Right cardiac atrium (tissue), 5 donors: ENCODE measurements at places on chromosomes 12 and 14. TPM values are rescaled to one million over a fixed set of nuclear protein-coding genes. Genes with fewer than 3 reads are reported as not detected.
A peak's percentile ranks its signal among the peaks of the same experiment; 100 is the strongest.

DNA sequence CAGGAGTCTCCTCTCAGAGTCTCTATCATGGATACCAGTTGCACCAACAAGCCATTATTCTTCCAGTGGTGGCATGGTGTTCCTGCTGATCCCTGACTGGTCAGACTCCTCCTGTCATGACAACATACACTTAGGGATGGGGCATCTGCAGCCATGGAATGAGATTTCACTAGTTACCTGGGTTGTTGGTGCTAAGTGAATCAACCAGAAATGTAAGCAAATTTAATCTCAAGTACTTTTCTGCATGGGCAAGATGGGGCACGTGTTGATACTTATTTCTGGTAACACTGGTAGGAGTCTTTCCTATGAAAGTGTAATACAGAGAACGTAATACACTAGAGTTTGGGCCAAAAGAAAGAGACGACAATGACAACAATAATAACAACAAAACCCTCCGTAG, 211.5 kb upstream of the FOXN3 start:
- no peak for DNase-seq

GRCh38 chr14:88210426-88210825, 112.6 kb downstream of the KCNK10 start:
- no peak for DNase-seq

DNA sequence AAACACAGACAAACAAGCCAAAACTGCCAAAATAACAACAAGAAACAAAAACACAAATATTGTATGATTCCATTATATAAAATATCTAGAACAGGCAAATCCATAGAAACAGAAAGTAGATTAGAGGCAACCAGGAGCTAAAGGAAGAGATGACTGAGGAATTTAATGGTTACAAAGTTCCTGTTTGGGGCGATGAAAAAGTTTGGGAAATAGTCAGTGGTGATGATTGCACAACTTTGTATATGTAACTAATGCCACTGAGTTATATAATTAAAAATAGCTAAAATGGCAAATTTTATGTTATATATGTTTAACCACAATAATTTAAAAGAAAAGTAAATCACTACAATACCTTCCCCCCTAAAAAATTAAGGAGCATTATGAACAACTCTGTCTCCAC, 24.5 kb downstream of the GNPTAB start:
- no peak for DNase-seq

DNA sequence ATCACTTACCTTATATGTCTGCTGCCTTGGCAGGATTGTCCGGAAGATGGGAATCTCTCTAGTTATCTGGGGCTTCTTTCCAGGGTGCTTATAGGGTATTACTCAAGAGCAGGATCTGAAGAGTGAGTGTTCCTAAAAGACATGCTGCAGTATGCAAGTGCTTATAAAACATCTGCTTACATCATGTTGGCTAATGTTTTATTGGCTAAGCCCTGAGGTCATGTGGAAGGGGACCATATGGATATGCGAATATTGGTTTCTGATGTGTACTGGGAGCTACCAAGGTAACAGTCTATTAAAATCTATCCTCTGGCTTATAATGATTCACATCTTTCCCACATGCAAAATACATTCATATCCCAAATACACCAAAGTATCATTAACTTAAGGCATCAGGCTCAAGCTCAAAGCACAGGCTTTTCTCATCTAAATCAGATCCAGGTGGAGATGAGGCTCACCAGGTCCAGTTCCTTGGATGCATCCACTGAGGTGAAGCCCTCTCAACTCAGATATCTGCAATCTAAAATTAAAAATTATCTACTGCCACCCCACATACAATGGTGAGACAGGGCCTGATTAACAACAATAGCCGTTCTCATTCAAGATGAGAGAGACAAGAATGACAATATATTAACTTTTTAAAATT, 29.8 kb downstream of the LRRIQ1 start:
- no peak for DNase-seq

- no peak for DNase-seq
Measured at GRCh38 chr14:60087668-60088067, 4.1 kb upstream of the PCNX4 start.

- no peak for DNase-seq
Measured at GRCh38 chr12:67082221-67082620, 186.9 kb upstream of the CAND1 start.

MSRB3 gene
- polyA plus RNA-seq: 59.7 TPM

RPS6KA5 gene
- 2.0 TPM for polyA plus RNA-seq

ANKS1B gene
- polyA plus RNA-seq: 0.43 TPM

ACVRL1 gene
- polyA plus RNA-seq: 18.7 TPM

- peak; percentile 66 for DNase-seq
Measured at GRCh38 chr14:23561873-23562821, 5.4 kb downstream of the AP1G2 start.

DNA sequence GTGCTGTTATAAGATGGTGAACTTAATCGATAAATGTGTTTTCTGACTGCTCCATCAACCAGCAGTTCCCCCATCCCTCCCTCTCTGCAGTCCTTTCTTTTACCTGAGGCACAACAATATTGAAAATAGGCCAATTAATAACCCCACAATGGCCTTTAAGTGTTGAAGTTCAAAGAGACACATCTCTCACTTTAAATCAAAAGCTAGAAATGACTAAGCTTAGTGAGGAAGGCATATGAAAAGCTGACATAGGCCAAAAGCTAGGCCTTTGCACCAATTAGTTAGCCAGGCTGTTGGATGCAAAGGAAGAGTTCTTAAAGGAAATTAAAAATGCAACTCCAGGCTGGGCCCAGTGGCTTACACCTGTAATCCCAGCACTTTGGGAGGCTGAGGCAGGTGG, 43.7 kb downstream of the SAV1 start:
- DNase-seq: no peak

- DNase-seq: no peak
Measured at GRCh38 chr14:63940387-63940786, 87.6 kb downstream of the SYNE2 start.

GPRC5D gene
- not detected for polyA plus RNA-seq

TPPP2 gene
- polyA plus RNA-seq: 0.43 TPM

GRCh38 chr12:12023456-12023855, 47.3 kb upstream of the BCL2L14 start:
- DNase-seq: no peak

GRCh38 chr12:15116086-15116485, 105.1 kb downstream of the RERG start:
- no peak for DNase-seq

DNA sequence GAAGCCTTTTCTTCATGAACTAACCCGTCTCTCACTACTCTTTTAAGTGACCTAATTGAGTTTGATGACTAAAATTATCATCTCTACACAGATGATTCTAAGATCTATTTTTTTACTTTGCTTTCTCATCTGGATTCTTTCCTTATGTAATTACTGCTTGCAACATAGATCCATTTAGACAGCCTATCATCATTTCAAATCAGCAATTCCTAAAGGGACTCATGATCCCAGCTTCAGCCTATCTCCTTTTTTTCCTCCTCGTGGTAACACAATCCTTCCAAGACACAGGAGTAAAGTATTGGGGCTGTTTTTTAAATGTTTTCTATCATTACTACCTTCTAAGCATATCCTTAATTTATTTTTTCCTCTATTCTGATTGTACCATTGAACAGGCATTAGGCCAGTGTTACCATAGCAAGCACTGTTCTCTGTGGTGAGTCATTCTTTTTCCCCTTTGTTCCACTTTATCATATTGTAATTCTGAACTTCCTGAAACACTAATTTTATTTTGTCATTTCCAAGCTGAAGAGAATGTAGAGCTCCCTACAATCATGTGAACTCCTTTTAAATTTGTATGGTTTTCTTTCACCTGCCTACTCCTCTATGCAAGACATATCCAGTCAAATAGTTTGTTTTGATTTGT, 190.4 kb upstream of the FAR2 start:
- no peak for DNase-seq

FAIM2 gene
- polyA plus RNA-seq: 37.4 TPM

JAG2 gene
- polyA plus RNA-seq: 17.8 TPM

GRCh38 chr12:131497966-131498365, 212.9 kb upstream of the SFSWAP start:
- no peak for DNase-seq

SYNDIG1L gene
- 0.07 TPM for polyA plus RNA-seq

- no peak for DNase-seq
Measured at GRCh38 chr12:94434171-94434570, 25.5 kb downstream of the CEP83 start.

GRCh38 chr12:102769323-102769916, 147.6 kb downstream of the PAH start:
- DNase-seq: peak; percentile 78

DNA sequence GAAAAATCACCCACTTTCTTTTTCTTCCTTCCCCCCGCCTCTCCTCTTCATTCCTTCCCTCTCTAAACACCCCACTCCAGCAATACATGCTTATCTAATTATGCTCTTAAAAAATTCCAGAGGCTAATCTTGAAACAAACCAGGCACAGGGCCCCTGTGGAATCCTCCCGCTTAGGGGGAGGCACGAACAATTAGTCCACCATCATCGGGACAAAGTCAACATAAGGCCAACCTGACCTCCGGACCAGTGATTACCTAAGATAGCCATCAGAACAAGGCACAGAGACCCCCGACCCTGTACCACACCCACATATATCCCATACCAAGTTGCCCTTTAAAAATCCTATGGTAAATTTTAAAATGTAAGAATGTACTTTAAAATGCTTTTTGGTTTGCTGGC, 47.1 kb downstream of the KIF21A start:
- DNase-seq: no peak

DNA sequence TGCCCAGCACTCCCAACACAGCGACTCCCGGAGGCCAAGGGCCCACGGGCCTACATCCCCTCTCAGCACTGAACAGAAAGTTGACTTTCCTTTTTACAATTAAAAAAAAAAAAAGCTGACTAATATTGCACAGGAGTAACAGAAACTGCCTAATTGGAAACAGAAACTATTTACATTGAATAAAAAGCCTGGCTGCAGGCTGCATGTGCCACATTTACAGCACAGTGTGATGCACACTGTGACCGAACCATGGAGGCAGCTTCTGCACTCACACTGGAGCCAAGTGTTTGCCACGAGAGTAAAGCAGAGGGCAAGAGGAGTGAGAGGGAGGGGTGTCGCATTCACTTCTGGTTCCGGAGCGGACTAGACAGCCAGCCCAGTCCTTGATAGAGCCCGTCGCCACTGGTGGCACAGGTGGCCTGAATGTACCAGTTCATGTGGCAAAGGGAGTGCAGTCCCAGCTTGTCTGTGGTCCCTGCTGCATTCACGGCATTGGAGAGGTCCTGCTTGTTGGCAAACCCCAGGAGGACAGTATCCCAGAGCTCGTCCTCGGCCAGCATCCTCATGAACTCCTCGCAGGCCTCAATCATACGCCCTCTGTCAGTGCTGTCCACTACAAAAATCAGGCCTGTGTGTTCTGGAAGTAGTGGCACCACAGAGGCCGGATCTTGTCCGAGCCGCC, 59.2 kb downstream of the SPPL3 start:
- DNase-seq: no peak

DNA sequence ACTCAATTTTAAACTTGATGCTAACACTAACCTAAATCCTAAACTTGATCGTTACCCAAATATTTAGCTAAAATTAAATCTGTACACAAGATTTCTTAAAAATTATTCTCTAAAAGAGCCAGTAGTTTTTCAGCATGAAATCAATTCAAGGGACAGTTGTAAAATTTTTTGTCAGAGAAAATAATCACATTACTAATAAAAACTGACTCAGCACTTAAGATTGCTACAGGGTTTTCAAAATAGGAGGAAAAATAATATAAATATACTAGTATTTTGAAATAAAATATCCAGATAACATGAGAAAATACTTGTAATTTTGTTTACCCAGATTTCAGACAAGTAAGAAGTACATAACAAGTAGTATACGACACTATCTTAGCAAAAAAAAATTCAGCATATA, 1268.1 kb upstream of the USP15 start:
- no peak for DNase-seq

KLHL33 gene
- 0.68 TPM for polyA plus RNA-seq

DNA sequence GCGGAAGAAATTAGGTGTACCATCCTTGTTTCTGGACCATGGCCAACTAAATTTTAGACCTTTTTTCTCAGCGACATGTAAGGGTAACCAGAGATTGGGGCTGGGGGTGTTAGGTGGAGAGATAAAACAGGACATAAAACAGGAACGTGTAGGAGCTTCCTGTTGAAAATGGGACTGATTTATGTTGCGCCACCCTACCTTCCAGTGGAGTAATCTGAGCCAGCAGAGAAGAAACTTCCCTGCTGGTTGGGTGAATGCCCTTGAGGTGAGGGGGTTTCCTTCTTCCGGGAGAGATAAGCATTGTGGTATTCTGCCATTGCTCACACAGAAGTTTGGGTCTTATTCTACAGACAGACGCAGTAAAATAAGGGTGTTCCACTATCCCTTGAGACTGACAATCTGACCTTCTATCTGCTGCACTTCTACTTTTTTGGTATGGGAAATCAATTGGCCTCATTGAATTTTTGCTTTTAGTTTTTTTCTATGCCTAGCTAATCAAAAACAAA, 417.6 kb downstream of the PCNX1 start:
- no peak for DNase-seq

- DNase-seq: peak; percentile 48
Measured at GRCh38 chr12:84507956-84508850, 404.4 kb downstream of the SLC6A15 start.

GRCh38 chr14:68786491-68787091, 6.3 kb downstream of the ZFP36L1 start:
- DNase-seq: no peak

NKX2-1 gene
- polyA plus RNA-seq: not detected
